AG20443 (cell line): ENCODE measurements at places on chromosomes 2 and 18.

- no peak for DNase-seq
These were observed 11.7 kb downstream of the NCK2 start for GRCh38 chr2:105756435-105756834.

DNA sequence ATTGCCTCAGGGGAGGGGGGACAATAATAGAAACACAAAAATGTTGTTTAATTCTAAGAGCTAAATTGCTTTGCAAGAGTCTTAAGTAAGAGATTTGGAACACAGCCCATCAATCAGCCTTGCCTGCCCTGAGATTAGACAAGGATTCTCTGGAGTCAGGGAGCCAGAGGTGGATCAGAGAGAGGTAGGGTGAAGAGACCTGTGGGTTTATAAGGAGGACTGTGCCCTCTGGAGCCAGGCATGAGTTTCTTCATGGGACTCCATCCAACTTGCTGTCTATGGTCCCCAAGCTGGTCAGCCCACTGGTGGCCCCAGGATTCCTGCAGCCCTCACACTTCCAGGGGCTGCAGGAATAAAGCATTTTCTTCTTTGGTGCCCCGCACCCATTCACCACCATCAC lies 139.3 kb downstream of the ALK start:
- DNase-seq: no peak

DNA sequence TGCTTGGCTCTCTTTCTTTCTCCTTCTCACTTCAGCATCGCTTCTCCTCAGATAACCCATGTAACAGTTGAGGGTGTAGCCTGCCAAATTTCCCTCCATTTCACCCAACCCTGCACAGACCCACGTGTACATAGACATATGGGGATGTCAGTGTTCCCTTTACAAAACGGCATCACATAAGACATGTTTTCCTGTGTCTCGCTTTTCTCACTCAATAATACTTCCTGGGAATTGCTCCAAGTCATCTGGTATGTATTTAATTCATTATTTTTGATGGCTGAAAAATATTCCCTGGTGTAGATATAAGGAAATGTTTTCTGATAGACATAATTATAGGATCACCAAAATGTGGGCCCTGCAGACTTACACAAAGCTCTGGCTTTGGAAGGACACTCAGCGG lies 176.8 kb downstream of the LOXHD1 start:
- no peak for DNase-seq

DNA sequence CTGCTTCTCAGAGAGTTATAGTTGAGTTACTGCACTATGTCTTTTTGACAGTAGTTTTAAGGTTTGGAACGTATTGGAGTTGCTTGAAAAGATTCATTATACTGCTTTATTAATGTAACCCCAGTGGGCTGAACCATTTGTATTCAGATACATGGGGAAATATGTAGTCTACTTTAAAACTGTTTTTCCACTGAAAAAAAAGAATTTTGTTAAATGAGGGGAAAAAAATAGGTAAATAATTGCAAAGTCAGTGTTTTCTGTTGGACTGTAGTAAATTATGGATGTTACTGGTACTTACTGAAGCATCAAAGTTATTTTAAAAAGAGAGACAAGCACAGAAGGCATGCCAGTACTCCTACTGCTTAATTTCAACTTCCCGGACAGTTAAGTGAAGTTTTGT lies 36.4 kb downstream of the ZC3H15 start:
- no peak for DNase-seq

DNA sequence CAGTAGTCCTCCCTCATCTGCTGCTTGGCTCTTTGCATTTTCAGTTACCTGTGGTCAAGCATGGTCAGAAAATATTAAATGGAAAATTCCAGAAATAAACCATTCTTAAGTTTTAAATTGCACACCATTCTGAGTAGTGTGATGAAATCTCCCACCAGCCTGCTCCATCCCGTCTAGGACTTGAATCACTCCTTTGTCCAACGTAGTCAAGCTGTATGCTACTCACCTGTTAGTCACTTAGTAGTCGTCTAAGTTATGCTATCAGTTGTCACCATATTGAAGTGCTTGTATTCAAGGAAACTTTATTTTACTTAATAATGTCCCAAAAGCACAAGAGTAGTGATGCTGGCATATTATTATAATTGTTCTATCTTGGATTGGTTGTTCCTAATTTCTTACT lies 172.5 kb downstream of the FIGN start:
- no peak for DNase-seq

DNA sequence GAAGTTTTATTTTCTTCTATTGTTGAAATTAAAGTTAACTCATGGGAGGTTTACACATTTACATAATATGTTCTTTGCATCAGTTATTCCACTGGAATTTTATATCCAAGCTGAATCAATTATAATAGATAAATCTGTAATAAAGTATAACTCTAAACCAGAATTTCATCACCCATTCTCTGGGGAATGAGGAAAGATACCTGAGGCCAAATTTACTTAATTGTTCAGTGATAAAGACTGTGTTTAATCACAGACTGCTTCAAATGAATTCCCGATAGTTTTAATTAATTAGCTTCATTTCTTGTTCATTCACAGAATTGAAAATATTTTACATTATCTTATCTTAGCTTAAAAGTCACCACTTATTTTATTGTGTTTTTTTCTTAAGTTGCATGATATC lies 562.5 kb downstream of the ERBB4 start:
- DNase-seq: no peak
